ENCODE measurements at places on chromosomes 2 and 18.

DNA sequence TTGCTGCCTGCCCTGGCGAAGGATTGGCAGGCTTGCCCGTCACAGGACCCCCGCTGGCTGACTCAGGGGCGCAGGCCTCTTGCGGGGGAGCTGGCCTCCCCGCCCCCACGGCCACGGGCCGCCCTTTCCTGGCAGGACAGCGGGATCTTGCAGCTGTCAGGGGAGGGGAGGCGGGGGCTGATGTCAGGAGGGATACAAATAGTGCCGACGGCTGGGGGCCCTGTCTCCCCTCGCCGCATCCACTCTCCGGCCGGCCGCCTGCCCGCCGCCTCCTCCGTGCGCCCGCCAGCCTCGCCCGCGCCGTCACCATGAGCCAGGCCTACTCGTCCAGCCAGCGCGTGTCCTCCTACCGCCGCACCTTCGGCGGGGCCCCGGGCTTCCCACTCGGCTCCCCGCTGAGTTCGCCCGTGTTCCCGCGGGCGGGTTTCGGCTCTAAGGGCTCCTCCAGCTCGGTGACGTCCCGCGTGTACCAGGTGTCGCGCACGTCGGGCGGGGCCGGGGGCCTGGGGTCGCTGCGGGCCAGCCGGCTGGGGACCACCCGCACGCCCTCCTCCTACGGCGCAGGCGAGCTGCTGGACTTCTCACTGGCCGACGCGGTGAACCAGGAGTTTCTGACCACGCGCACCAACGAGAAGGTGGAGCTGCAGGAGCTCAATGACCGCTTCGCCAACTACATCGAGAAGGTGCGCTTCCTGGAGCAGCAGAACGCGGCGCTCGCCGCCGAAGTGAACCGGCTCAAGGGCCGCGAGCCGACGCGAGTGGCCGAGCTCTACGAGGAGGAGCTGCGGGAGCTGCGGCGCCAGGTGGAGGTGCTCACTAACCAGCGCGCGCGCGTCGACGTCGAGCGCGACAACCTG lies at the start of gene DES:
DES (plus strand) TSS at position 223 of the 857 bp plus-strand sequence; CDS start at position 309, 86 bp downstream.
- DNase-seq = no peak

DNA sequence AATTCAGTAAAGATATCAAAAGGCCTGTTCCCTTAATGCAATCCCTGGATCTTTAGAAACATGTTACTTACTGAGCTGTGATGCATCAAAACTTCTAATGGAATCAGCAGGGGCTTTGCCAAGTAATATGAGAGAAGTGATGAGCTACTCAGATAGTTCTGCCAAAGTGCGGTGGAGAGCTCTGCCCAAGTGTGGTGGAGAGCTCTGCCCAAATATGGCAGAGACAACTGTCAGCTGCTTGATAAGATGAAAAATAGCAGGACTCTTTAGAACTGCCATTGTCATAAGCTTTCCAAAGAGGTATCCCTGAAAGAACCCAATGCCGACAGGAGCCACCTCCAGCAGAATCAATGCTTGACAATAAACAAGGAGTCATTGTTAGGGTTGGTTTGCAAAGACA lies 167.9 kb upstream of the SLC39A10 start:
- no peak for DNase-seq

DNA sequence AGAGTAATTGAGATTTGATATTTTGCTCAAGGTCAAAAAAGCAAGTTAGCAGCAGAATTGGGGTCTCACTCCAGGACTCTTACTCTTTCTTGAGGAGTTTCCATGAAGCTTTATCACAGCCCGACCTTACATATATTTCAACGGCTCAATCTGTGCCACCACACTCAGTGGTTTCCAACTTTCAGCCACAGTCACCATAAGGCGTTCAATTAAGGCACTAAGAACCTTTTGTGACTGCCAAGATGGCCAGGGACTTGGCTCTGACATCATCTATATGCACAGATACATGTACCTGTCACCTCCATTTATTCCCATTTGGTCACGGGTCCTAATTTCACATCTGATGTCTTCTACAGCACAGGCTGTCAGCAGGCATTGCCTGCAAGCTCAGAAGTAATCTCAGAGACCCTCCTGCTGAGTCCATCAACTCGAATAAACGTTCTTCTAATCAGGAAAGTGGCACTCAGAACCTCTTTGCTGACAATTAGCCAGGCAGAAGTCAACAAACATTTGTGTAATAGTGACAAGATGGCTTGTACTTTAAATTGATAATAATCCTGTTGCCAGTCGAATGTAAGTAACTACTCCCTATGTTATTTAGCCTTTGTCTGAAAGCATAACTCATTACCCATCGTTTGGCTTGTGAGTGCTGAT lies 16.1 kb downstream of the DYTN start:
- no peak for DNase-seq

- DNase-seq = no peak
Measured at GRCh38 chr2:171793691-171794678, 100.1 kb downstream of the SLC25A12 start.

DNA sequence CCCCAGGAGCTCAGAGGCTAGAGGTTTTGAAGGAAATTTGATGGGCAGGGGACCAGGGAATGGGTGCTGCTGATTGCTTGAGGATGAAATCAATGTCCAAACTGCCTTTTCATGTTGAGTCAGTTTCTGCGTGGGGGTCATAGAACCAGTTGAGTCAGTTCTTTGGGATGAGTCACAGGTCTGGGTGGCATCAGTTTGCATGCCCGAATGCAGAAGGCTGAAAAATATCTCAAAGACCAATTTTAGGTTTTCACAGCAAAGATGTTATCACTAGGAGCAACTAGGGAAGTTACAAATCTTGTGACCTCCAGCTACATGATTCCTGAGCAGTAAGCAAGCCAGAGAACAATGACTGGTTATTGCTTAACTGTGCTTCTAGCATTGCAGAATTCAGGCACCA lies 1135.1 kb upstream of the CRIM1 start:
- DNase-seq = no peak

DNA sequence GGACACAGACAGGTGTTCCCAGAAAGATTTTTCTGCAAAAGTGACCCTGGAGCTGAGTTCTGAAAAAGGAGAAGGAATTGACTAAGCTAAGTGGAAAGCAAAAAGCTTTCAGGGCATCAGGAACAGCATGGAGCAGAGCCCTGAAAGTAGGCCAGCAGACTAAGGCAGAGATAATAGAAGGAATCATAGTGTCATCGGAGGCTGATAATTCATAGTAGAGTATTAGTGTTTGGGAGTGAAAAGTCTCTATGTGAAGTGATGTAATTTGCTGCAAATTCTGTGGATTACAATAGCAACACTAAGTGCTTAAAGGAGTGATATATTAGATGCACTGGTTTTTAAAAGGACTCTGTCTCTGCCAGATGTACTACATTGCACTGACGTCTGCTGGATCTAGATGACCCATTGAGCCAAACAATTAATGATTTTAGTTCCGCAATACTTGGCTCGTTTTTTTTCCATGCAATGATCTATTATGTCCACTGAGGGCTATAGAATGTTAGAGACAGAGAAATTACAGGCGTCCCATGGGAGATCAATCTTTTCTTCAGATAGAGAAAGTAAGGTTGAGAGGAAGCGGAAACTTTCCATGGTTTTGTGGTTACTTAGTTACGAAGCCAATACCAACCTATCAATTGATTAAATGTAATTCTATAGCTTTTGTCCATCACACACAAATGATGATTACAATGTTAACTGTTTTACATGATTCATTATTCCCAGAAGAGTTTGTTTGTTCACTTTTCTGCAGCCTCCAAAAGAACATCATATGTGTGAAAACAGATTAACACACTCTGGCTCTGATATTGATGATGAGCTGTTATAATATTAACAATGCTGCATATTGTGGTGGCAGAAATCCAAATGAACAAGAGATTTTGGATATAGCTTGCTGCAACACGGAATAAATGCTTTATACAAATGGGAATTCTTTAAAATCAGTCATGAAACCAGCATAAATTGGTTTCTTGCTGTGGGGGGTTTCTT lies 143.7 kb downstream of the MC4R start:
- no peak for DNase-seq
